ENCODE measurements at places on chromosomes 5 and 9.
A peak's percentile ranks its signal among the peaks of the same experiment; 100 is the strongest.

GRCh38 chr5:67014957-67015400 is 181.6 kb downstream of the CD180 start:
- H3K4me3 ChIP-seq: peak overlapping the region; percentile 16
- no peaks in the 10 kb centered on the region for H3K27me3 ChIP-seq
- peaks cover 71% of the 10 kb centered on the region for H3K4me1 ChIP-seq
- H3K27ac ChIP-seq: peak overlapping the region; percentile 62
- H3K36me3 ChIP-seq: no peaks in the 10 kb centered on the region

DNA sequence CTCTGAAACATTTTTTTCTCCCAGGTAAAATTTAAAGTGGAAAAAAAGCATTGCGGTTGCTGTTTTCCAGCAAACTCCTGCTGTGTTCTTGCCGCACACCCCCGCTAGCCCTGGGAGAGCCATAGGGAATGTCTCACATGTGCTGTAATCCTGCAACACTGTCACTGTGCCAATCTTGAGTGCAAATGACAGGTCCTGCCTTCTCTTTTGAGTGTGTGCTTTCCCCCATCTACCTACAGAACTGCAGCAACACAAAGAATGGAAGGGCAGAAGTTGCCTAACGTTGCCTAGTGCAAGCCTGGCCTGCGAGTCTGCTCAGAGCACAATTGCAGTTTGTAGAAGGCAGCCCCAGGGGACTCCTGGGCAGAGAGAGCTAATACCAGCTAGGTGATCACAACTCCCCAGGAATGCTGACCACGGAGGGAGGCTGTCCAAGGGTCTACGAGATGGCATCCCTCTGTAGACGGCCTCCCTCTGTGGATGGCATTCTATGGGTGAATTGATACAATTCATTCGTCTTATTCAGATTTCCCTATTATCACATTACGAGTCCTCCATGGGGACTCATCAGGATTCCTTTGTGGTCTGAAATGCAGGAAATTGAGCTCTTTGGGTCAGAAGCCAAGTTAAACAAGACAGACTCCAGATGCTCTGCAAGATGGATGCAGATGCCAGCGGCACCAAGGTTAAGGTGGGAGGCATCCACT is 172.6 kb upstream of the S1PR3 start:
- DNase-seq: no peak
- no peak overlapping the region for H3K4me3 ChIP-seq
- H3K36me3 ChIP-seq: no peaks in the 10 kb centered on the region
- H3K27ac ChIP-seq: no peak overlapping the region
- H3K27me3 ChIP-seq: no peaks in the 10 kb centered on the region

DNA sequence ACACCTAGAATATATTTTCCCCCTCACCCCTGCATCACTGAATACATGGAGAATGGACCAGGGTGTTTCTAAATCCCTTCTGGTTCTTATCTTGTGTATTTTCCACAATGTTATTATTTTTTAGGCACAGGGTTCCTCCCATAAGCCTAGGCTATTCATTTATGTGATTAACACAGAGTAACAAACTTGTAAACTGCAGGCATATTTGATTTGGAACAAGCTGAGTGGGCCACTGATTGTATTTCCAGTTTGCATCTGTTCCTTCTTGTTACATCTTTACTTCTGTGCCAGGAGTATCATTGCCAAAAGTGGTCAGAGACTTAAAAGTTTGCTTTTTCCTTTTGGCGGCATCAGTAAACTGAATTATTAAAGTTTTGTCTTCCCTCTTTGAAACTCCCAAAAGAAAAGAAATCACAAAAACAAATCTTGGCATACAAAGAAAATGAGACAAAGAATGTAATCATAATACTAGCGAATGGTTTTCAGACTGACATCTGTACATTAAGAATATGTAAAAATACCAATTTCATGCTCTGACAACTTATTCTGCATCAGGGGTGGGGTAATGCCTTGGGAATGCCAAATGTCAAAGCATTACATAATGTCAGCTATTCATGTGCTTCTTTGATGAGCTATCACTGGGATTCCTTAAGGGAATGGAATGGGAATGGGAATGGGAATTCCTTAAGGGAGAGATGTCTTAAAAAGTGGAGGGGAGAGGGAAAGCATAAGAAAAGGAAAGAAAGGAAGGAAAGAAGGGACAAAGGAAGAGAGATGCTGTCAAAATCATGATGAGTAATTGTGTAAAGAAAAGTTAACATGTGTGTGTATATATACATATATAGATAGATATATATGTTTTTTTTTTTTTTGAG is 22.2 kb upstream of the PAX5 start:
- DNase-seq: no peak
- H3K4me3 ChIP-seq: no peak overlapping the region
- H3K4me1 ChIP-seq: no peaks in the 10 kb centered on the region
- H3K27me3 ChIP-seq: no peaks in the 10 kb centered on the region

- H3K27me3 ChIP-seq: no peaks in the 10 kb centered on the region
- H3K4me1 ChIP-seq: peaks cover 10% of the 10 kb centered on the region
- H3K27ac ChIP-seq: no peak overlapping the region
- H3K4me3 ChIP-seq: no peak overlapping the region
These were observed 131.8 kb downstream of the EFNA5 start for GRCh38 chr5:107538805-107539445.

GRCh38 chr9:27183701-27184100 is 74.7 kb downstream of the TEK start:
- H3K4me3 ChIP-seq: no peak overlapping the region
- no peak overlapping the region for H3K27ac ChIP-seq
- no peaks in the 10 kb centered on the region for H3K36me3 ChIP-seq
- peaks cover 2% of the 10 kb centered on the region for H3K4me1 ChIP-seq

DNA sequence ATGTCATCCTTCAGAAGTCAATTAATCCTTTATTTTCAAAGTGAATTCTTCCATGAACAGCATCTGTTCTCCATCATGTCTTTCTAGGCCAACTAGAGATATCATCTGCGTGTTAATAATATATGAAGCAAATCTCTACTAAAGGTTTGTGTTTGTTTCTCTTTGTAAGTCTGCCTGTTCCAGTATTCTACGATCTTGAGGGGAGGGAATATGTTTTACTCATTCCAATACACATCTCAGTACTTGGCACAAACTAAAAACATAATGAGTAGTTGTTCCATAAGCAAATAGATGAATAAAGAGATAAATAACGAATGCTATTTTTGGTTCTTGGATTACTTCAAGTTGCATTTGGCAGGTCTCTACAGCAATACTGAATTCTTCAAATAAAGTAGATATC is 470.7 kb upstream of the GRIN3A start:
- H3K27ac ChIP-seq: no peak overlapping the region
- no peaks in the 10 kb centered on the region for H3K27me3 ChIP-seq
- H3K4me3 ChIP-seq: no peak overlapping the region
- no peaks in the 10 kb centered on the region for H3K4me1 ChIP-seq
- no peak for DNase-seq
